Stimulated activated CD4-positive, alpha-beta T cell treated with anti-CD3 and anti-CD28 coated beads, Interleukin-2, amount 100 ng/mL, for 48 hours (primary cell): ENCODE measurements at places on chromosomes 13 and 19.

- no peak for DNase-seq
These were observed 1.3 kb upstream of the DOCK9 start for GRCh38 chr13:98979012-98979660.

DNA sequence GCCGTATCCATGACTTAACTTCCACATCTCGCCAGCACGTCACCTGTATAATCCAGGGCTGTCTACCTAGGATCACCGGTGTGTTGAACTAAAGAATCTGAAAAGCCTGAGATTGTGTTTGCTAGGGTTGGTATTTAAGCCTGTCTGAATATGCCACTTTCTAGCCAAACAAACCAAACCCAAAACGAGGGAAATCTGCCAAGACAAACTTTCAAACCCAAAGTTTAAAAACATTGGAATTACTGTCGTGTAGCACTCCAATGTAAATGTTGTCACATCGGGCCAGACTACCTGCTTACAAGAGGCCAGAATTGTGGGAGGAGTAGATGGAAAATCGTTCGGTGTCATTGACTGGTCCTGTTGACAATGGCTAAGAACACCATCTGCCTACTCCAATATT lies 747.8 kb downstream of the EFNB2 start:
- no peak for DNase-seq

DNA sequence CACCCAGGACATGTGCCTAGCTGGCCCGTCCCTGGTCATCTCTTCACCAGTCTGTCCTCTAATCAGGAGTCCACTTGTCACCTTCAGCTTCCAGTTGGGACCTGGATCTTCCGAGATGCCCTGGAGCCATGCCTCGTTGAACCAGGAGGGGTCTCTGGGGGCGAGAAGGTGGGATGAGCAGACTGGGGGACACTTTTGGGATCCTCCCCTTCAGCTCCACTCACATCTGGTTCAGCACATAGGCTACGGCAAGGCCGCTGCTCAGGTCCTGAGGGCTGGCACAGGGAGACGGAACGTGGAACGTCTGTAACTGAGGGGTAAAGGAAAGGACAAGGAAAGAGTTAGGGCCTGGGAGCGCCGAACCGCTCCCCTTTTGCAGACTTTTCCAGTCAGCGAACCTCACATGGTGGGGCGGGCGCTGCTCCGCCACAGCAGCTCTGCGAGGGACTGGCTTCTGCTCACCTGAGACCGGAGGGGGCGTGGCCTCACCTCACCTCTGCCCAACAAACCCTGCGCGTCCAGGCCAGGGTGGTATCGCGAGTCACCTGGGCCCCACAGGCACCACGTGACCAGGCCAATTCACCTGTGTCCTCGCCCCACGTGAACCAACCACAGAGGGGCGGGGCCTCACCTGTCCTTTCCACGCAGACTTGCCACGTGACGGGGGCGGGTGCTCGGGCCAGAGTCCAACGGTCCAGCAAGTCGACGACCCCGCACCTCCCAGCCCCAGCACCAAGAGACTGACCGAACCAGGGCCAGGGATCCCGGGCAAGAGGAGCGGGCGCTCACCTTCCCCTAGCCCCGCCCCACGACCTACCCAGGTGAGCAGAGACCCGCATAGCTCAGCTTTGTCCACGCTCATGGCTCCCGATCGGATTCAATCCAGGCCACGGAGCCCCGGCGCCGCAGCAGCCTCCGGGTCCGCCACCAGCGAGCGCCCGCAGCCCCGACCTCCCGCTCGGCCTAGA lies at the start of gene HOOK2:
HOOK2 (minus strand) TSS at position 965 of the 968 bp plus-strand sequence; CDS start at position 862, 103 bp downstream.
- DNase-seq, result no peak

DNA sequence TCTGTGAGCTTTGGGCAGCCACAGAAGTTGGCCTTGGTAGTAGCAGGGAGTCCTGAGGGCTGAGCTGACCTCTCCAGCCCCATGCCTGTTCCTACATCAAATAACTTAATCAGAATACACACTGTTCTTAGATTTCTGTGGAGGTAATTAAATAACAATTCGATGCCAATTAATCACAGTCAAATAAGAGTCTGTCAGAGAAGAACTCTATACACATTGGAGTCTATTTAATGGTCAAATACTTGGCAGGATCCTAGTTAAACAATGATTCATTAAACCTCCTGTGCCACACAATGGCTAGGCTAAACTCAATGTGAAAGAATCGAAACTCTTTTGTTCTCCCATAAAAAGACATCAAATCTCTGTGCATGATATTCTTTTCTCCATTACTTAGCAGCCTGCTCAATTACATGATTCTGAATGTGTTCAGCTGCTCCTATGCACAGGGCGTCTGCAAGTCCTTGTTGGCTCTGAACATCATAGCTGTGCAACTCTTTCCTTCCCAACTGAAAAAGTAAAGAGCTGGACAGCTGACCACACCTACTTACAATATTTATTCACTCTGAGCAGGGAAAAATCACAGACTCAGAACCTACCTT lies 173.1 kb downstream of the ABCC4 start:
- no peak for DNase-seq

DNA sequence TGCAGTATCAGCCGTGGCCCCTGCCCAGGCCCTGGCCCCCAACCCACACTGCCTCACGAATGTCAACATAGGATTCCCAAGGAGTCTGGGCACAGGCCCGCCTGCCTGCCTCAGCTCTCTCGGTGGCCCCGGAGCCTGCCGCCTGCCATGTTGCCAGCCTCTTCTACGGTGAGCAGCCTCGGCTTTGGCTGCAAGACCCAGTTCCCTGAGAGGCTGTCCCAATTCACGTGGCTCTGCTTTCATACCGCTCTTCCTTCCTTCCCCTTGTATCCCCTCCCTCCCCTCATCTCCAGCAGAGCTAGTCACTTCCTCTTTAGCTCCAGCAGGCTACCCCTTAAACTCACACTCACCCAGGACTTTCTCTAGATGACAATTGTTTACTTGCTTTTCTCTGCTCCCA lies 42.7 kb downstream of the SERP2 start:
- DNase-seq, result no peak

DNA sequence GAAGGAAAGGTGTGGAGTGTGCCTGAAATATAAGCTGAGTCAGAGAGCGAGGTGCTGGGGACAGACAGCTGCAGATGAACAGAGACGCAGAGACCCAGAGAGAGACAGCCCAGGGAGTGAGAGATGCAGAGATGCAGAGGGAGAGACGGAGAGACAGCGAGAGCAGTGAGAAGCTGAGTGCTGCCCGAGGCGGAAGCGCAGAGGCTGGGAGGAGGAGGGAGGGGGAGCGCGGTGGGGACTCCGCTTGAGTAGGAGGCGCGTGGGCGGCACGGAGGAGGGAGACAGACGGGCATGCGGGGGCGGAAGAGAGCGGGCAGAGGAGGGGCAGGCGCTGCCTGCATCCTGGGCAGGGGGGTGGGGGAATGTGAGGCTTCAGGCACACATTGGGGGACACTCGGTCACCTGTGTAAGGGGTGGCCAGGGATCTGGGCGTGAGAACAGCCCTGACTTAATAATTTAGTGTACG lies 25.7 kb downstream of the SLC8A2 start:
- DNase-seq, result no peak

- DNase-seq, result no peak
These were observed 3.2 kb downstream of the NAPA start for GRCh38 chr19:47511681-47512080.

GRCh38 chr13:59422646-59423045 lies 741.1 kb downstream of the DIAPH3 start:
- DNase-seq, result no peak

DNA sequence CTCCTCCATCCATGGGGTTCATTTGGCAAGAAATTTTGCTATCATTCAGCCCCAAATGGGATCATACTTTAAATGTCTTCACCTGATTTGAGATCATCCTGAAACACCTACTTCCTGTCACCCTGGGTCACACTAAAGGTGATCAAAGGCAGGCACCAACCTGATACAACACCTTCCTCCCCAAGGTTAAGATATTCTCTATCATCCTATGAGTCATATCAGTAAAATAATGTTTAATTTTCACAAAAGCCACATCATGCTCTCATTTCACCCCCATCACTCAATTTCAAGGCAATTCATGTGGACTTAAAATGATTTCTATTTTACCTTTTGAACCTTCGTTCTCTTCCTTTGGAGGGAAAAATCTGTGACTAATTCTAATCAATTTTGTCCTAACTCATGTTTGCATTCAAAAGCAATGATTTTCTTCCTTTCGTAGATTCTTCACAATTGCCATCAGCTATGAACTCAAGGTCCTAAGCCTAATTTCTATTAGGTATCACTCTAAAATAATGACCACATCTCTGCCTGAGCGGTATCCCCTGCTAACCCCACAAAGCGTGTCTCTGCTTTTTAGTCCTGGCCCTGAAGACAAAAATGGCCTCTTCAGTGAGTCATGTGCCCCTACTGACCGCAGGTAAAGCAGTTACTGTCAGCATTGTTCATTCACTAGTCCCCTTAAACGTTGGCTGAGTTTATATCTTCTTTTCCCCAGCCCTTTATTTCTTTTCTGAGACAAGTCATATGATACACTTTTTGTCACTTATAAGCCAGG lies 139.0 kb downstream of the SPRY2 start:
- no peak for DNase-seq

DNA sequence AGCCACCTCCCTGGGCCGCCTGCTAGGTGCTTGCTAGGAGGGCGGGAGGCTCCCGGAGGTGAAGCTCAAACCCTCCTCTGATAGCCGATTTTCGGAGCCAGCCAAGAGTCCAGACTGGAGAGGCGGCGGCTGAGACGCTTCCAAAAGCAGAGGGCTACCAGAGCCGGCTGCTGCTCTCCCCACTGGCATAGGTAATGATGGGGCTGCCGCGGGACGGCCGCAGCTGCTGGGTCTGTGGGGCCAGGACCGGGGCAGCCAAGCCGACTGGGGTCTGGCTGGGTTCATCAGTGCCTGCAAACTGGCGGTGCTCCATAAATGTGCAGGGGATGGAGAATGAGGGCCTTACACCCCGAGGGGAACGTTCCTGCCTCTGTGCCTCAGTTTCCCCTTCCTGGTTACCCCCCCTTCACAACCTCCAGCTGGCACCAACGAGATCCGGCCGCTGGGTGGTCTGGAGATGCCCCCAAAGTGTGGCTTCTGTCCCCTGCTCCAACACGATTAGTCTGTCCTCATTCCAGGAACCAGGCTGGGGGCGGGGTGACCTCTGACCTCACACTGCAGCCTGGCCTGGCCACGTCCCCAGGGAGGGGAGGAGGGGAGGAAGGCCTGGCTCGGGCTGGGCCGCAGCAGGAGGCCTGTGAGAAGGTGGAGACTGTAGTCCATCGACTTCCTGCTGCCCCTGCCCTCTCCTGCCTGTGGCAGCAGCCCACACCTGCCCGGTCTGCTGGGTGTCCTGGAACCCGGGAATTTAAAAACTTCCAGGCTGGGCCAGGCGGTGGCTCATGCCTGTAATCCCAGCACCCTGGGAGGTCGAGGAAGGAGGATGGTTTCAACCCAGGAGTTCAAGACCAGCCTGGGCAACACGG lies 3.8 kb upstream of the WDR18 start:
- DNase-seq, result no peak

GRCh38 chr13:25727250-25727649 lies 324.6 kb downstream of the SHISA2 start:
- DNase-seq, result no peak

GRCh38 chr13:61728471-61728870 lies 312.8 kb upstream of the PCDH20 start:
- no peak for DNase-seq

DNA sequence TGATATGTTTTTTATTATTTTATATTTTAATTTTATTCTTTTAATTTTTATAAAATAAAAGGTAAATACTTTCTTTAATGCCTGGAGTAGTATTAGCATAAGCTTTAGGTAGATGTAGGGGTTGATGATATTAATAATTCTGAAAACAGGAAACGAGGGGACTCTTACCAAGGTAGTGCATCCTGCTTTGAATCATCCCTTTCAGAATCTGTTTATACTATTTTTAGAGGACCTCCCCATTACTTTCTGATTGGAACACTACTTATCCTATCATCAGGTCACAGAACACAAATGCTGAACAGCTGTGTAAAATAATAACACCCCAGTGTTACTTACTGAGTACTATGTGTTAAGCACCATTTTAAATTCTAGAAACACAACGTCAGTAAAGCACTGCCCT lies 27.3 kb downstream of the COG6 start:
- DNase-seq, result no peak

GRCh38 chr19:14517446-14517839 lies 754 bp downstream of the DNAJB1 start:
- DNase-seq, result no peak

DNA sequence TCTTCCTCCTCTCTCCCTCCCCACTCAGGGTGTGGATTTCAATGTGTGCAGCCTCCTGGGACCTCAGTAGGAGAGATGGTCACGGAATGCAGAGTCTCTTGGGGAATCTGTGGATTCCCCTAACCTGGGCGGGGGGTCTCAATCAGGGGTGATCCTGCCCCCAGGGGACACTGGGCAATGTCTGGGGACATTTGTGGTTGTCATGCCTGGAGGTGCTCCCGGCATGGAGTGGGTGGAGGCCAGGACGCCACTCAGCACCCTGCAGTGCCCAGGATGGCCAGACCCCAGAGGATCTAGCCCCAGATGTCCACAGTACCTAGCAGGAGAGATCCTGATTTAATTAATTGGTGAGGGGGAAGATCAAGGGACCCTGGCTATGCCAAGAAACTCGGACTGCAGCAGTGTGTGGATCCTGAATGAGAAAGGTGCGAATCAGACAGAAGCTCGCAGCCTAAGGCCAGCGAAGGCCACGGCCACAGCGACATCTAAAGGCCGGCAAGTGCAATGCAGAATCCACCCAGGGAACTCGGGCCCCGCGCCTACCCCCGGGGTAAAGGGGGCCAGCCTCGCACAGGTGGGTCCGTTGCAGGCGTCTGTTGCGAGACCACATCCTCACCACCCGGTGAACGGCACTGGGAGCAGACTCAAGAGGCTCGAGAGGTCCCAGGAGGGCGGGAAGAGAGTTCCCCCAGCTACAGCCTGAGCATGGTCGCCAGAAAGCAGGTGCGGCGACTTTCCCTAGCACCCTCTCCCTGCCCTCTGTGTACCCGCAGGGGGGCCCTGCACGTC lies 88.8 kb downstream of the GNG7 start:
- peak; percentile 61 for DNase-seq

- DNase-seq, result no peak
These were observed 69.8 kb upstream of the STARD13 start for GRCh38 chr13:33355201-33355895.

GRCh38 chr13:36712770-36713169 lies 39.0 kb downstream of the SERTM1 start:
- no peak for DNase-seq

DNA sequence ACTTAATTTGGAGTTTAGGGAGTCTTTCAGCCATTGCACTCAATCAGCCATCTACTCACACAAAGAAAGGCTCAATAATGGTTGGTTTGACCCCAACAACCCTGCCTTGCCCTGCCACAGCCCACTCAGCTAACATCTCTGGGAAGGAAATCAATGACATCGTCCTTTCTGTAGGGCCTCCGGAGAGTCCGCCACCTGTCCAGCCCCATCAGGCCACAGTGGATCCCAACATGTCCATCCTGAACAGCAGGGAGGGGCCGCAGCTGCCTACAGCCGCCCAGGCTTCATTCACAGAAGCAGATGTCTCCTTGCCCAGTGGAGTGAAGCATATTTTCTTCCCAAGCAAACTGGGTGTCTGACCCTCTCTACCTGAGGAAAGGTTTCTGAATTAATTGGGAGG lies 4.2 kb upstream of the CDX2 start:
- DNase-seq, result no peak

- no peak for DNase-seq
These were observed 2.6 kb upstream of the SIGLEC7 start for GRCh38 chr19:51139299-51140014.
